ENCODE measurements at places on chromosomes 6 and 20.

- DNase-seq, result no peak
These were observed 2.0 kb upstream of the NOL7 start for GRCh38 chr6:13613029-13613594.

- no peak for DNase-seq
These were observed 675.9 kb upstream of the CITED2 start for GRCh38 chr6:140050101-140050995.

DNA sequence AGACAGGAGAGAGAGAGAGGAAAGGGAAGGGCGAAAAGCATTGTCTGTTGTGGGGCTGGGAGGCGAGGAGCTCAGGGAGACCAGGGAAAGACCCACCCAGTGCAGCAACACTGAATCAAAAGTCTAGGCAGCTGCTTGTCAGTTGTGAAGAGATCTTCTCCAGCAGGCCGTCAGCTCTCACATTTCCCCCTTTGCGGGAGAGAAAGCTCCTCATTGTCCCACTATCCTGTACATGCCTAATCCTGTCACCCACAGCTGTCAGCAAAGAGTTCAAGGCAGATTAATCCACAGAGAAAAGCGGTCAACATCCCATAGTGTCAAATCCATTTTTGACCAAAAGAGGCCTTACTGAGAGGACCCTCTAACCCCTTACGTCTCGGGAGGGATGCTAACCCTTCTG lies 27.3 kb downstream of the RNF182 start:
- DNase-seq, result no peak

- DNase-seq, result no peak
These were observed 177.1 kb upstream of the MAN1A1 start for GRCh38 chr6:119526561-119527230.

GRCh38 chr6:136076496-136076895 lies 173.6 kb downstream of the MTFR2 start:
- DNase-seq, result no peak

DNA sequence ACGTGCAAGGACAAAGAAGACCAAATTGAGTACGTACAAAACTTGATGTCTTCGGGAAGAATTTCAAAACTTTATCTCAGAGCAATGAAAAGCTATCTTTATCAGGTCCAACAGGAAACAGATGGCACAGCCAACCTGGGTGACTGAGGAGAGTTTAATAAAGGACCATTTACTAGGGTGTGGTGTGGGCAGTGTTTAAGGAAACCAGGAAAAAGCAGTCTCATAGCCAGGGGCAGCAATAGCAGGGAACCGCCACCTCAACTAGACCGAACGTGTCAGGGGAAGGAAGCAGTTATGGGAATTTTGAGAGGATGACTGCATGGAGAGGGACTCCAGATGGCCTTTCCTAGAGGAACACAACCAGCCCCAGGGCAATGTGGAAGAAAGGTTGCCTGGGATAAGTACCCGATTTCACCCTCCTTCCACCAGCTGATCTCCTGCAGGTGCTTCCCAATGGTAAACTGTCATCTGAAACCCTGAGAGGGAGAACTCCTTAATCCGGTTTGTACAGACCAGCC lies 15.2 kb upstream of the TAAR5 start:
- DNase-seq, result no peak
